ENCODE measurements at places on chromosomes 4 and X. TPM values are rescaled to one million over a fixed set of nuclear protein-coding genes. Genes with fewer than 3 reads are reported as not detected.

The UCP1 gene
- total RNA-seq: not detected

The PNMA3 gene
- 1.9 TPM for total RNA-seq

The EMCN gene
- 3.8 TPM for total RNA-seq

The GLOD5 gene
- not detected for total RNA-seq

The CCKAR gene
- total RNA-seq: not detected

GRCh38 chr4:166655705-166656104 is 578.6 kb downstream of the SPOCK3 start:
- DNase-seq: no peak

DNA sequence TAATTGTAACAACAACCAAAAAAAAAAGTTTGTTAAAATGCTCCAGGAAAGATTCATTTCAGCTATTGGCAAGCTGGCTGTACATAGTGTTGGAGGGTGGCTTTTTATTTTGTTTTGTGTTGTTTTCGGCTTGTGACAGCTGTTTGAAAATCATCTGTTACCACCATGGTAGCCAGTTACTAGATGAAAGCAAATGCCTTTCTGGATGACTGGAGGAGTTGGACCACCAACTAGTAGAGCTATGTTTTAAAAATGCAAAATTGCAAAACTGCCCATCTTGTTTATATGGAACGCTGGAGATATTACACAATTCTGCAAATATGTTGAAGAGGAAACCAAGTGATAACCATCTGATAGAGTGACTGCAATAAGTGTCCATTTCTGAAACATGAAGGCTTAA is 53.2 kb upstream of the TNIP3 start:
- DNase-seq: no peak

DNA sequence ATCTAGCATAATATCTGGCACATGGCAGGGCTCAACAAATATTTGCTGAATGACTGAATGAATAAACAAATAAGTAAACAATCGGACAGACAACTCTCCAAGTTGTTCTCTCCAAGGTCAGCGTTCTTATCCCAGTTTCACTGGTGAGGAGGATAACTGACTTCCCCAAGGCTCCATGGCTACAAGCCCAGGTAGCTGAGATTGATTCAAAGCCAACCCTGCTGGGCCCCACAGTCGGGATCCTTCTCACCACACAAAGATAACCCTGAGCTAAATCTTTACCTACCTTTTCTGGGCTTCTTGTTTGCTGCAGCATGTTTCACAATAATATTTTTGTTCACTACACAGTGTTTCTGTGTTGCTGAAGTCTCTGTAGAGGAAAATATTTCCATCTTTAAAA is 54.9 kb downstream of the USP46 start:
- no peak for DNase-seq

- peak; percentile 75 for DNase-seq
Observed at GRCh38 chr4:2942037-2942531, 21.1 kb downstream of the NOP14 start.

- DNase-seq: no peak
Observed at GRCh38 chrX:123884809-123885408, 25.1 kb downstream of the XIAP start.

DNA sequence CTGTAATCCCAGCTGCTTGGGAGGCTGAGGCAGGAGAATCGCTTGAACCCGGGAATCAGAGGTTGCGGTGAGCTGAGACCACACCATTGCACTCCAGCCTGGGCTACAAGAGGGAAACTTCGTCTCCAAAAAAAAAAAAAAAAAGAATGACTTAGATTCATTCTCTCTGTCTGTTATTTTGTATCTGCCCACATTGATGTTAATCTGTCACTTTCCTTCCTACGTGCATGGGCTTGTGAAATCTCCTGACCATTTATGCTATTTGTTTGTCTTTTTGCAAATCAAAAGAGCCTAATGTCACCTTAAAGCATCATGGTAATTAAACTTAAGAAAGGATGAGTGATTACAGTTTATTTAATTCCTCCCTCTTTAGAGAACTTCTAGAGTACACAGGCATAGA is 27.4 kb downstream of the GAB1 start:
- DNase-seq: no peak

DNA sequence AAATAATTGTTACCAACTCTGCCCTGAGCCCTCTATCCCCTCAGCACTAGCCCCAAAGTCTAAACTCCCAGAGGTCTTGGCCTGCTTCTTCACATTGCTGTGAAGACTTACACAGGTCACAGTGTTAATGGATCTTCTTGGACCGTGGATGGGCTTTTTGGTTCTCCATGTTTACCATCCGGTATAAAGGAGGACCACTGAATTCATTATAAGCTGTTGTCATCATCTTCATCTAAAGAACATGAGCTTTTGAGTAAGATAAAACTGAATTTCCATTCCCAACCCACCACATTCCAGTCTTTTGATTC is 8.5 kb downstream of the NUDT11 start:
- DNase-seq: no peak

DNA sequence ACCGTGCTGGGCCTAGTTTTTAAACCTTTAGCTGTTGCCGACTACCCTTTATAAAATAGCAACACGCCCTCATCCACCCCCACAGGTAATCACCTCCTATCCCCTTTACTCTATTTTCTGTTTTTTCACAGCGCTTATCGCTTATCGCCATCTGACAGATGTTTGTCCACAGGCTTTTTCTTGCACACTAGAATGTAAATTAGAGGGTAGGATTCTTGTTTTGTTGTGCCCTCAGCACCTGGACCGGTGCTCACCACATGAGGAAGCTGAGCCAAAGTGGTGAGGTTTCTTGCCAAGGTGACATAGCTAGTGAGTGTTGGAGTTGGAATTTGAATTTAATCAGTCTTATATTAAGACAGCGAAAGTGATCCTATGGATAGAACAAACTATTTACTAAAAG is 2.9 kb upstream of the RBBP7 start:
- DNase-seq: no peak

DNA sequence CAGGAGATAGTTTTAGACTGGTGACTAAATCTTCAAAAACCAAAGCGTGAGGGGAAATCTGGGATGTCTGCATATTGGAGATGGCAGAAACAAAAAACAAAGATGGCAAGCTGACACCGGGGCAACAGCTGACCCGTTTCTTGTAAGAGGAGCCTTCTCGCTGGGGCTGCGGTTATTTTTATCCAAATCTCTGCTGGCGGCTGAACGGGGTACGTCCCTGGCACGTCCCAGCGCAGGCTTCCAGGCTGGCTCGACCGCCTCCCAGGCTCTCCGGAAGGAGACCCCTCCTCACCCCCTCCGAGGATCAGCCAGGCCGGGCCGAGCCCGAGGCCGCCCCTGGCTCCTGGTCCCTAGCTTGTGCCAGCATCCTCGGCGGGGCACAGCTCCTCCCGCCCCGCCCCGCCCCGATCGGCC is 403 bp downstream of the SGCB start:
- no peak for DNase-seq

- DNase-seq: peak; percentile 73
Observed at GRCh38 chrX:133985164-133985966, at the start of gene GPC3. TSS of gene GPC3 (minus strand) at chrX:133985594.

DNA sequence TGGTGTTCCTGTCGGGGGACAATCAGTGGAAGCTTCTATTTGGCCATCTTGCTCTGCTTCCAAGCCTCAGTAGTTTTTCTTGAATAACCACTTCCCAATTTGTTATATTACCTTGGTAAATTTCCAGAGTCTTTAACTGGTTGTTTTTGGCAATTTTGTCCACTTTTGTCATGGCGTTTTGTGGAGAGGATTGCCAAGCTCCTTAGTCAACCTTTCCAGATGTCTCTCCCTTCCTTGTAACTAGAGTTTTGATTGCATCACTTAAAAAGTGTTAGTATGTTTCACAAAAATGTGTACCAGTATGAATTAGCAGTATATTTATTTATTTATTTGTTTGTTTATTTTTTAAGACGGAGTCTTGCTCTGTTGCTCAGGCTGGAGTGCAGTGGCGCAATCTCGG is 15.8 kb upstream of the UXT start:
- DNase-seq: no peak

DNA sequence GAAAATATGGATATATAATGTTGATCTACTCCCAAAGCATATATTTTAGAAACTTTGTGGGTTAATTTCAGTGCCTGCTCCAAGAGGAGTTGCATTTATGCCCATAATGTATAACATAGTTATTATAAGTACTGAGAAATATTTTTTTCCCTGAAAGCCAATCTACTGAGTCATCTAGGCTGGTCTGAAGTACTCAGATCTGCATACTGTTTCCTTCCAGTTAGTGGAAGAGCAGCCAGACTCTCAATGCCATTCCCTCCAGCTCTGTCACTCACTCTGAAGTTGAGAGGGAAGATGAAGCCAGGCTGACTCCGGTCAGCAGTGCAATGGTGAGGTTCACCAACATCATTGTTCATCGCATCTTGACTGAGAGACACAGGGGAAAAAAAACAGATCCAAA is 505.1 kb downstream of the PPARGC1A start:
- no peak for DNase-seq

DNA sequence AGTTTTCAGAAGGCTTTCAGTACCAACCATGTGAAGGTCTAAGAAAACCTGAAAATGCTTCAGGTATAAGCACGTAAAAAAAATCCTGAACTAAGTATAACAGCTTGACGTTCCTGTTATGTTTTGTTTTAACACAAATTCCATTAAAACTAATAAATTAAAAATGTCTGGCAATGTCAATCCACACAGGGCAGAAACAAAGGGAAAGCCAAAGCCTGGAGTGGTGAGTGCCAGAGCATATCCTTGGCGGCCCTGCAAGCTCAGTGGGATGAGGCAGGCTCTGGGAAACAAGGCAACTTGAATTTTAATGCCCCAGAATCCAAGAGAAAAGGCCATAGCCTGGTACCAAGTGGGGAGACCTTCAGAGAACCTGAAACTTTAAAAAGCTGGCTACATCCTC is 78.2 kb downstream of the EPHA5 start:
- no peak for DNase-seq
